ENCODE measurements at places on chromosomes 1 and 21. TPM values are rescaled to one million over a fixed set of nuclear protein-coding genes. Genes with fewer than 3 reads are reported as not detected.

SH2D5 gene
- 0.34 TPM for total RNA-seq

SAMSN1 gene
- 69.1 TPM for total RNA-seq

LCE1F gene
- not detected for total RNA-seq

ALX3 gene
- total RNA-seq, result not detected

S100A14 gene
- total RNA-seq, result 1.4 TPM

MYBPHL gene
- not detected for total RNA-seq

GRCh38 chr21:25895565-25896205 is 160.9 kb downstream of the GABPA start:
- no peaks in the 10 kb centered on the region for H3K36me3 ChIP-seq
- DNase-seq, result peak; percentile 5
- H3K27ac ChIP-seq, result no peak overlapping the region
- H3K4me1 ChIP-seq, result peaks cover 13% of the 10 kb centered on the region

DNA sequence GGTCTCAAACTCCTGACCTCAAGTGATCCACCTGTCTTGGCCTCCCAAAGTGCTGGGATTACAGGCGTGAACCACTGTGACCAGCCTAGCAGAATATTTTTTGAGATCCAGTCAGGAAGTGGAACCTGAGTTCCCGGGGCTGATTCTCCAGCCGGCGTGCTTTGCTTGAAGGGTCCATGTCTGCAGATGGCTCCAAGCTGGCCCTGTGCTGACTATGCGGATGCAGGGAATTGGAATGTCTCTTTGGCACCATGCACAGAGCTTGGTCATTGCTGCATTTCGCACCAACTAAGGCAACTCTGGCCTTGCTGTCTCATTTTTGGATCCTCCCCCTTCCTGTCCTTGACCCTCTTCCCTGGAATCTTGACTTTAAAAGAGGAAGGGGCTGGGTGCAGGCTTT is 28.1 kb downstream of the ARHGEF10L start:
- no peak overlapping the region for H3K4me3 ChIP-seq
- no peak for DNase-seq
- H3K36me3 ChIP-seq, result no peaks in the 10 kb centered on the region
- H3K4me1 ChIP-seq, result no peaks in the 10 kb centered on the region
- H3K27me3 ChIP-seq, result peaks cover 5% of the 10 kb centered on the region

DNA sequence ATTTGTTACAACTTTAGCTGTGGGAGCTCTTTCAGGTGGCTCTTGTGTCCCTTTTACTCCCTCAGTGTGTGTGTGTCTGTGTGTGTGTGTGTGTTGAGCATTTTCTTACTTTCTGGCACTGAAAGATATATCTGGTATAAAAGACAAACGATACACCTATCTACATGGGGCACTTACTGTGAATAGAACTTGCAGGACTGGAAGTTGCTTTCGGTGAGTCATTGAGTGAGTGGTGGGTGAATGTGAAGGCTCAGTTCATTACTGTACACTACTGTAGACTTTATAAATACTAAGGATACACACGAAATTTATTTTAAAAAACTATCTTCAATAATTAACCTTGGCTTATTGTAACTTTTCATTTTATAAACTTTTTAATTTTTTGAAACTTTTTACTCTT is 38.7 kb downstream of the BTBD8 start:
- H3K27ac ChIP-seq, result no peak overlapping the region
- H3K27me3 ChIP-seq, result no peaks in the 10 kb centered on the region
- H3K36me3 ChIP-seq, result no peaks in the 10 kb centered on the region
- no peak overlapping the region for H3K4me3 ChIP-seq
- peaks cover 22% of the 10 kb centered on the region for H3K4me1 ChIP-seq

DNA sequence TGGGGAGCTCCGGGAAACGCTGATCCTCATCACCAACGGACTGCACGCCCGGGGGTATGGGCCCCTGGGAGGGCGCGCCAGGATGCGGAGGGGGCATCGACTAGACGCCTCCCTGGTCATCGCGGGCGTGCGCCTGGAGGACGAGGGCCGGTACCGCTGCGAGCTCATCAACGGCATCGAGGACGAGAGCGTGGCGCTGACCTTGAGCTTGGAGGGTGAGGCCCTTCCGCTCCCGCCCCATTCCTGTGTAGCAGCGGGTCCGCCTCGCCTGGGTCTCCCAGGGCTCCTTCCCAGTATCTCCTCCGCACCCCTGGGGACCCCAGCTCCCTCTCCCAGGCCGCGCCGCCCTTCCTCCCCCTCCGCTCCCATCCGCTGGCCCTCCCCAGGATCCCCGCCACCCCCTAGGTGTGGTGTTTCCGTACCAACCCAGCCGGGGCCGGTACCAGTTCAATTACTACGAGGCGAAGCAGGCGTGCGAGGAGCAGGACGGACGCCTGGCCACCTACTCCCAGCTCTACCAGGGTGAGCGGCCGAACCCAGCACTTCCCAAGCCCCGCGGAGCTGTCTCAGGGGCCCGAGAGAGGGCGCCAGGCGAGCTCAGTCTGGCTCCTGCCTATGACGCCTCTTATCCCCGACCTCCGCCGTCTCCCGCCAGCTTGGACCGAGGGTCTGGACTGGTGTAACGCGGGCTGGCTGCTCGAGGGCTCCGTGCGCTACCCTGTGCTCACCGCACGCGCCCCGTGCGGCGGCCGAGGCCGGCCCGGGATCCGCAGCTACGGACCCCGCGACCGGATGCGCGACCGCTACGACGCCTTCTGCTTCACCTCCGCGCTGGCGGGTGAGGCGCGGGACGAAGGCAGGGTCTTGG is 5.0 kb downstream of the HAPLN2 start:
- no peak overlapping the region for H3K27ac ChIP-seq
- DNase-seq, result peak; percentile 61
- H3K36me3 ChIP-seq, result no peaks in the 10 kb centered on the region

DNA sequence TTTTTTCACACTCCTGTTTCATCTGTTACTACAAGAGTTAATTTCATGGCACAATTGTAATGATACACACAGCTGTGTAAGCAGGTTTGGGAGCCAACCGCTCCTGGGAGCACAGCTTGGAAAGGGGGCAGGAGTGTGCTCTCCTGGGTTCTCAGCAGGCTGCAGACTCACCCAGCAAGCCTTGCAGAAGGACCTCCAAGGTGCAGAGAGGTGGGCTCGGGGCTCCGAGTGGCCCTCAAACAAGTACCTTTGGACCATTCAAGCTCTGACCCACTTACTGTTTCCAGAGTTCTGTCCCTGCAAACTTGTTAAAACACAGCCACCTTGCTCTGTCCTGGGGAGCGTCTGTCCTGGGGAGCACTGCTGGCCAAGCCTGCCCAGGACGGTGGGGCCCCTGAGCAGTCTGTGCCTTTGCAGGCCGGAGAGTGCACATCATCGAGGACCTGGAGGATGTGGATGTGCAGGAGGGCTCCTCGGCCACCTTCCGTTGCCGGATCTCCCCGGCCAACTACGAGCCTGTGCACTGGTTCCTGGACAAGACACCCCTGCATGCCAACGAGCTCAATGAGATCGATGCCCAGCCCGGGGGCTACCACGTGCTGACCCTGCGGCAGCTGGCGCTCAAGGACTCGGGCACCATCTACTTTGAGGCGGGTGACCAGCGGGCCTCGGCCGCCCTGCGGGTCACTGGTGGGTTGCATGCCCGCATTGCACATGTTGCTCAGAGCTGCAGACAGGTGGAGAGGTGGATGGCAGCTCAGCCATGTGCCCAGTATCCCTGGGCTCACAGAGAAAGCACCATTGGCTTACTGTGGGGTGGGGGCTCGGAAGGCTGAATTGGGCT is 78.0 kb downstream of the OBSCN start:
- H3K27ac ChIP-seq, result no peak overlapping the region
- no peak overlapping the region for H3K4me3 ChIP-seq
- H3K27me3 ChIP-seq, result no peaks in the 10 kb centered on the region
- DNase-seq, result no peak

GRCh38 chr1:243738020-243738419 is 112.0 kb downstream of the AKT3 start:
- no peak overlapping the region for H3K4me3 ChIP-seq
- no peaks in the 10 kb centered on the region for H3K4me1 ChIP-seq
- no peak overlapping the region for H3K27ac ChIP-seq
- DNase-seq, result no peak

- peaks cover 5% of the 10 kb centered on the region for H3K36me3 ChIP-seq
- no peaks in the 10 kb centered on the region for H3K27me3 ChIP-seq
- peak overlapping the region; percentile 44 for H3K27ac ChIP-seq
- no peak overlapping the region for H3K4me3 ChIP-seq
- peak; percentile 72 for DNase-seq
Measured at GRCh38 chr1:211305044-211305443, 21.6 kb upstream of the TRAF5 start.

GRCh38 chr1:179342740-179343404 is 22.9 kb upstream of the AXDND1 start:
- peaks cover 8% of the 10 kb centered on the region for H3K36me3 ChIP-seq
- H3K4me1 ChIP-seq, result no peaks in the 10 kb centered on the region
- no peak overlapping the region for H3K27ac ChIP-seq
- no peak overlapping the region for H3K4me3 ChIP-seq

DNA sequence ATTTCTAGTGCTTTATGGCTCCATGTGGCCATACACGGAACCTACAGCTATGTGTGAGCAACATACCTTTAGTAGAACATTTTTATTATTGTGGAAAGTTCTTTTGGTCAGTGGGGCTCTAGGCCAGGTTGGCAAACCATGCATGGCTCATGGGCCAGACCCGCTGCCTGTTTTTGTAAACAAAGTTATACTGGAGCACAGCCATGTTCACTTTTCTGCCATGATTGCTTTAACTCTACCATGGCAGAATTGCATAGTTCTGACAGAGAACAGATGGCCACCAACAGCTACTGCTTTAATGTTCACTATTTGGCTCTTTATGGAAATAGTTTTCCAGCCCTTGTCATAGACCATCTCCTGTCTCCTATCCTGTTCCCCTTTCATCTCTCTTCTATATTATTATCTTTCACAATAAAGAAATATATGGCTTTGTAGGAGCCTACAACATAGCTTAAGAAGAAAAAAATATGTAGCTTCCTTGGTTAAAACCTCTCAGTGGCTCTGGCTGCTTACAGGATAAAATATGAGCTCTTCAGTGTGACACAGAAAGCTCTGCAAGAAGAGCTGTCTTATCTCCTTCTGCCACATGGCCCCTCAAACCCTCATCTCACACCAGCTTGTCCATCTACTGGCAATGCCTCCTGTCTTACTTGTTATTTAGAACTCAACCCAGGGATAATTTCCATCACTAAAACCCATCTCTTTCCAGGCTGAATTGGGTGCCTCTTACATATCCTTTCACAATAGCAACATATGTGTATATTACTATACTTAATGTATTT is 54.6 kb upstream of the RWDD3 start:
- H3K4me1 ChIP-seq, result no peaks in the 10 kb centered on the region
- H3K36me3 ChIP-seq, result no peaks in the 10 kb centered on the region
- H3K27ac ChIP-seq, result no peak overlapping the region

DNA sequence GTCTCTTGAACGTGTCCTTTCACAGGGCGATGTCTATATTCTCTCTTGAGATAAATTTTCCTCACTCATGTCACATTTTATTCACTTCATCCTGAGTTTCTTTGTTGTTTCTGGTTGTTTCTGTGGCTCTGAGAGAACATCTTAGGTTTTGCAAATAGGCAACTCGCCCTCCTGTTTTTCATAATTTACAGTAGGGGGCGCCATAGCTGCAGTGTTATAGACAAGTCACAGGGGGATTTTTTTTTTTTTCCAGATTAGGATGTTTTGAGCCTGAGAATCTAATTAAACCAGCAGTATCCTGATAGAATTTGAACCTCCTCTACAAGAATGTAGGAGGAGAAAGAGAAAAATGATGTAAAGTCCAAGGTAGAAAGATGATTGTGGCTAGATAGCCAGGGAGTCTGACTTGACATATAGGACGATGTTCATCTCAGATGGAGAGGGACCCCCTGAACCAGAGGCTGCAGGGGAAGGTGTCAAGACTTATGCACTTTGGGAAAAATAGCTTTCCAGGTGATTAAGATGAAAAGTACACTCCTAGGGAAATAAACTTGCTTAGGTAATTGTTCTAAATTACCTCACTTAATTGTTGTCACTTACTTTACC is 76.3 kb downstream of the ZP4 start:
- no peaks in the 10 kb centered on the region for H3K4me1 ChIP-seq
- no peaks in the 10 kb centered on the region for H3K36me3 ChIP-seq
- no peak overlapping the region for H3K27ac ChIP-seq
- H3K4me3 ChIP-seq, result no peak overlapping the region
- DNase-seq, result no peak
- no peaks in the 10 kb centered on the region for H3K27me3 ChIP-seq

- DNase-seq, result no peak
- no peak overlapping the region for H3K27ac ChIP-seq
- H3K27me3 ChIP-seq, result no peaks in the 10 kb centered on the region
- no peaks in the 10 kb centered on the region for H3K36me3 ChIP-seq
- H3K4me3 ChIP-seq, result no peak overlapping the region
Measured at GRCh38 chr1:56216218-56216617, 363.1 kb downstream of the PLPP3 start.

DNA sequence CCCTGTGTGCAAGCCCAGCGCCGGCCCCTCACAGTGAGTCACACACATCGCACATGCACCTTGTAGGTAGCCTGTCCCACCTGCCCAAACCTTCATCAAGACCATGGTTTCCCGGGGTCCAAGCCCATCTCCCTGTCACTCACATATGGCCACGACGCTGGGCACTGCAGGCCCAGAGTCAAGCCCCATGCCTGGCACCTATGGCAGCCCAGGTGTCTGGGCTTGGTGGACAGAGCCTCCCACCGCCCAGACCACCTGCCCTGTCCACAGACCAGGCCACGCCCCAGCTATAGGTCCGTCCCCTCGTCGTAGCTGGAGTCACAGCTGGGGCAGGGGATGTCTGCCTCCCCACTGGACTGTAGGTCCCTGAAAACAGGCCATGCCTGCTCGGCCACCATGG is 48.2 kb downstream of the MEGF6 start:
- no peak for DNase-seq
- H3K27ac ChIP-seq, result no peak overlapping the region
- H3K27me3 ChIP-seq, result no peaks in the 10 kb centered on the region
- H3K36me3 ChIP-seq, result no peaks in the 10 kb centered on the region

GRCh38 chr1:33121728-33122127 is 40.8 kb downstream of the AZIN2 start:
- H3K36me3 ChIP-seq, result peaks cover 1% of the 10 kb centered on the region
- DNase-seq, result no peak
- H3K27me3 ChIP-seq, result no peaks in the 10 kb centered on the region
- no peak overlapping the region for H3K27ac ChIP-seq

GRCh38 chr1:60878323-60878722 is 204.0 kb upstream of the NFIA start:
- no peaks in the 10 kb centered on the region for H3K4me1 ChIP-seq
- H3K27ac ChIP-seq, result no peak overlapping the region
- H3K4me3 ChIP-seq, result no peak overlapping the region
- H3K27me3 ChIP-seq, result peaks cover 8% of the 10 kb centered on the region
- no peak for DNase-seq

- no peak for DNase-seq
- H3K27ac ChIP-seq, result no peak overlapping the region
- no peaks in the 10 kb centered on the region for H3K4me1 ChIP-seq
- no peaks in the 10 kb centered on the region for H3K36me3 ChIP-seq
- H3K4me3 ChIP-seq, result no peak overlapping the region
- peaks cover 18% of the 10 kb centered on the region for H3K27me3 ChIP-seq
Measured at GRCh38 chr1:207935166-207935583, 24.2 kb upstream of the CD34 start.

All from activated T-cell treated with anti-CD3 and anti-CD28 coated beads, Interleukin-2, amount 50 U/mL, for 72 hours (primary cell).